ENCODE measurements at places on chromosomes 6 and 20.

- DNase-seq = no peak
Observed at GRCh38 chr6:155328539-155329459, 14.5 kb upstream of the TFB1M start.

- no peak for DNase-seq
Observed at GRCh38 chr6:4224067-4224978, 88.9 kb upstream of the ECI2 start.

- no peak for DNase-seq
Observed at GRCh38 chr20:35821807-35822242, 50.0 kb downstream of the PHF20 start.

- DNase-seq = no peak
Observed at GRCh38 chr6:140858381-140858971, 1274.2 kb upstream of the GJE1 start.

GRCh38 chr6:163165922-163166321 lies 248.6 kb upstream of the QKI start:
- no peak for DNase-seq

All from activated CD8-positive, alpha-beta memory T cell treated with anti-CD3 and anti-CD28 coated beads, Interleukin-2, amount 50 U/mL, for 4 hours (primary cell).